ENCODE measurements at places on chromosomes 3 and 15.

DNA sequence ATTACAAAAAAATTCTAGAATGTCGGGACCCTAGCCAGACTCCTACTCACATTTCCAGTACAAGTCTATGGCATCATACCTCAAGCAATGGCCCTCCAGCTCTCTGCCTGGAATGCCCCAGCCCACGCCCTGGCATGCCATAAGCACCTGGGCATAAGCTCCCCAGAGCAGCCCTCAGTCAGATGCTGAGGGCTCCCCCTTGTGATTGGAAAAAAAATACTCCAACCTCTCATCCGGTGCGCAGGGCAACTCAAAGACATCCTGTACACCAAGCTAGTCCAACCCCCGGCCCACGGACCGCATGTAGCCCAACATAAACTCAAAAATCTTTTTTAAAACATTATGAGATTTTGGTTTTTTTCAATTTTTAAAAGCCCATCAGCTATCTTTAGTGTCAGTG, 115.4 kb downstream of the NEK10 start:
- DNase-seq = no peak

DNA sequence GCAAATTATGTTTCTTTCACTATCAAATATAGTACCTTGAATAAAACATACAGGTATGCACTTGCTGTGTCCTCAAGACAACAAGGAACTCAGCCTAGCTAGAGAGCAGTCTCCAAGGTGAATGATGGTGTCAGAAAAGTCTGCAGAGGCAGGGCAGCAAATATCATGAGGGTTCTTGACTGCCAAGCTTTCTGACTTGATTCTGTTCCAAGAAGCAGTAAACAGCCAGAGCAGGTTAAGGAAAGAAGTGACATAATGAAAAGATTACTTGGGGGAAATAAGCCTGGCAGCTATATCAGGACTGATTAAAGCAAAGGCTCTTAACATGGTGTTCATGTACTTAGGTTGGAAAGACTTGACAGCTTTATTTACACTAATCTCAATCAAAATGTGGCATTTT, 192.2 kb upstream of the GADL1 start:
- DNase-seq = no peak

GRCh38 chr3:31253782-31254181, 278.9 kb upstream of the STT3B start:
- no peak for DNase-seq

DNA sequence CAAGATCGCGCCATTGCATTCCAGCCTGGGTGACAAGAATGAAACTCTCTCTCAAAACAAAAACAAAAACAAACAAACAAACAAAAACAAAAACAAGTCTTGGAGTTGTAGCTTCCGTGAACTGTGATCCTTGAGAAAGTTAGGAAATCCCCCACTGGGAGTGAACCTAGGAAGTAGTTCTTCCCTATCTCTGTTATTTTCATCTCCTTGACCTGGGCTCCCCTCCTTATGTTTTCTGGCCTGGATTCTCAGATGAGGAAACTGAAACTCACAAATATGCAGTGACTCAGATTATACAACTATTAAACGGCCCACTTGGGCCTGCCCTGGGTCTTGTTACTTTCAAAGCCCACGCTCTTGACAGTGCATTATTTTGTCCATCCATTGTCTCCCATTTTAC, 29.7 kb downstream of the SAXO2 start:
- DNase-seq = no peak

DNA sequence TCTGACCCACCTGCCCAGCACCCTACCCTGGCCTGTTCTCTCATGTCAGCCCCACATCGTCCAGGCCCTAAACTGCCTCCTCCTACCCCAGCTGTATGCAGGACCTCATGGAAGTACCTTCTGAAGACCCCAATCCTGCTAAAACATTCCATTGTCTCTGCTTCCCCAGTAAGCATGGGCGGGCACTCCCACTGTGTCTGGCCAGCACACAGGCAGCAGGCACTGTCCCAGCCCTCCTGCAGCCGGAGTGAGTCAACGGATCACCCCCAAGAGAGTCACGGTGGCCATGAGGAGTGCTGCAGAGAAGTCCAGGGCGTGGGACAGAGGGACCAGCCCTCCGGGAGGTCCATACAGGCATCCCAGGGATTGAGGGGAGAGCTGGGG, 36.4 kb upstream of the SLCO2A1 start:
- DNase-seq = no peak

- DNase-seq = no peak
Measured at GRCh38 chr3:18847583-18848197, 300.6 kb upstream of the KCNH8 start.

GRCh38 chr15:93583968-93584367, 495.0 kb upstream of the RGMA start:
- DNase-seq = no peak

GRCh38 chr3:114841515-114841914, 305.6 kb downstream of the ZBTB20 start:
- DNase-seq = no peak

- DNase-seq = no peak
Measured at GRCh38 chr15:49441816-49442215, 18.8 kb downstream of the FGF7 start.

DNA sequence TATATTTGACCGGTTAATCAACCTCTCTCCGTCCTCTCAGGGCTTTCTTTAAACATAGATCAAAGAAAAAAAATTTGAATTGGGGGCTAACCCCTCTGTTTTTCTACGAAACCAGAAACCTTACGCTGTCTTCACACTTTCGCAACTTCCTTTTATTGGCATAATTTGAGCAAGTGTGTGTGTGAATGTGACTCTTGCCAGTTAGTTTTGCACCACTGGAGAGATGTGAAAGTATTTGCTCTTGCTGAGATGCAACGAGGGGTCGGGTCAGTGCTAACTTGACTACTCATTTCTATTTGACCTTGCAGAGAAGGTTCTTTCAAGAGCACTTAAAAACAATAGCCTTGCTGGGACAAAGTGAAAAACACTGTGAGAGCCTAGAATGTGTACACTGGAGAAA, 81.2 kb downstream of the FAM43A start:
- DNase-seq = no peak

DNA sequence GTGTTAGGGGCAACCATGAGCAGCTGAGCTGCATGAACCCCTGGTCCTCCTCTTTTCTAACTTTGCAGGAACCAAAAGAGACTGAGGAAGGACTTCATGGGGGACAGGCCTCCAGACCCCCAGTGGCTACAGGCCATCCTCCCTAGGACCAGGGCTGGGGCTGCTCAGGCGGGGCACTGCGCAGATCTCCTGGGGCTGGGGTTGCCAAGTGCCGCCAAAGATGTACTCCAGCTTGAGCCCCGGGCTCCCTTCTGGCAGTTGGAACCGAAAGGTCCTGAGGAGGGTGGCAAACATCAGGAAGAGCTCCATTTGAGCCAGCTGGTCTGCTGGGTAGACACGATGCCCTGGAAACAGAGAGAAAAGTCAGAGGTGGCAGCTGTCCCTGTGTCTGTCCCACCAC, 11.1 kb upstream of the PARL start:
- DNase-seq = no peak

DNA sequence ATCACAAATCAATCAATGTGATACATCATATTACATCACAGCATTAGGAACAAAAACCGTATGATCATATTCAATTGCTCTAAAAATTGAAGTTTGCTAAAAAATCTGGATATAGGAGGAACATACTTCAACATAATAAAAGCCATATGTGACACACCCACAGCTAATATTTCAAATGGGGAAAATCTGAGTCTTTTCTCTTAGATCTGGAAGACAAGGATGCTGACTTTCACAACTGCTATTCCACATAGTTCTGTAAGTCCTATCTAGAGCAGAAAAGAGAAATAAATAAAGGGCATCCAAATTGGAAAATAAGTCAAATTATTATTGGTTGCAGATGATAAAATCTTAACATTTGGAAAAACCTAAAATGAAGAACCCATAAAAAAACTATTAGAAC, 256.8 kb upstream of the SGO1 start:
- DNase-seq = no peak

GRCh38 chr3:72340476-72341379, 507.5 kb downstream of the SHQ1 start:
- DNase-seq = no peak

DNA sequence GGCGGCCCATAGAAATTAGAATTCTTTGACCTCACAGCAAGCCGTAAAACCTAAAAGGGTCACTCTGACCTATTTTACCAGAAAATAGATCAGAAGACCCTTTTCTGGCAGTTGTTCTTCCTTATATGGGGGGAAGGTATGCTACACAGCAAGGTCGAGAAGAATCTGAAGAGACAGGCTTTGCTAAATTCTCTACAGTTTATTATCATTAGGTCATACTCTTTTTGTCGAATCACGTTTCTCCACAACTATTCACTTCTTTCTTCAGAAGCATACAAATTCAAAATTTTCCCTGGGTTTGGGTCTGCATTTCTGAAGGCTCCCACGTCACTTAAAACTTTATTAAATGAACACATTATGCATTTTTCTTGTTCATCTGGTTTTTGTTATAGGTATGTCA, 229.5 kb upstream of the GRM7 start:
- DNase-seq = no peak

DNA sequence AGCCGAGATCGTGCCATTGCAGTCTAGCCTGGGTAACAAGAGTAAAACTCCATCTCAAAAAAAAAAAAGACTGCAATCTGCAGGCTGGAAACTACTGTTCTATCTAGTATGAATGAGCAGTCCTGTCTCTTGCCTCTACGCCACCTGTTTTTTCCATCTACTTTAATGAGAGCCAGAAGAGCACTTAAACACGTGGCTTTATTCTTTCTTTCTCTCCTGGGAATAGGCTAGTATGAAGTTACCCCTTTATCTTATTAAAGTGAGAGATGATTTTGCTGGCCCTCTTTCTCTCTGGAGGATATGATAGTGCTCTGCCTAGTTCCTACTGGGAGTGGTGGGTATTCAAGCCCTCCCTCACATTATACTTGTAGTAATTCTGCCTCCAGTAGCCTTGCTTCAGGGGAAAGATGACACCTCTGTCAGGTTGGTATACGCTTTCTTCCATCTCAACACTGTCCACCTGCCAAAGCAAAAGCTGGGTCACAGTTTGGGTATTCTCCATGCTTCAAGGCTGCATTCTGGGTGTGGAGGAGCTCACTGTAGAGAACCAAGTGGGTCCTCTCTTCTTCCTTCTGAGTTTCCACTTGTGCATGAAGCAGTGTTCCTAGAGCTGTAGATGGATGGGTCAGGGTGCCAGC, 17.8 kb downstream of the MAPKBP1 start:
- DNase-seq = no peak

- DNase-seq = no peak
Measured at GRCh38 chr3:8959668-8960067, 3.6 kb downstream of the RAD18 start.

DNA sequence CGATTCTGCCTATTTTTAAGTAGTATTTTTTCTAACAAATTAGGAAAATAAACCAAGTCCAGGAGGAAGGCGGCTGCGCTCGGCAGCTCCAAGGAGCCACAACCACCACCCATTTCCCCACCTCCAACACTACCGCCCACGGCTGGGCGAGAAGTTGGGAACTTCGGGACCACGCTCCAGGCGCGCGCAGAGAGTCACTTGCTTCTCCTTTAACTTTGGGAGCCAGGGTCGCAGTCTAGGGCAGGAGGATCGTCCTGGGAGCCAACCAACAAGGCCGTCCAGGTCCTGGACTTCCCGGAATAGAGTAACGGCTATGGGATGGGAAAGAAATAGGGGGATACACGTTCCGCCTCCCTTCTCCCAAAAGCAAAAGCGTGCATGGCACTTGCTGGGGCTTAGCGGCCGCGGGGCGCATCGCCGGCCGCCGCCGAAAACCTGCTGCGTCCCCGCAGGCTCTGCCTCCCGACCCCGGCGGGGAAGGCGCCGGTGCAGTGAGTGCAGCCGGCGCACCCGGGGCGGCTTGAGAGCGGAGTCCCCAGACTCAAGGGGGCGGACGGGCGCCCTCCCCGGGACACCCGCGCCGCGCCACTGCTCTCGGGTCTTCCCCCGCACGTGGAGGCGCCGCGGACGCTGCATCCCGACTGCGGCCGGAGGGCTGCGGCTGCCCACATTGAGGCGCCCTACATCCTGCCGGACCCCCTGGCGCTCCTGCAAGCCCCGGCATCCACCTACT, 699 bp downstream of the MEGF11 start:
- DNase-seq = no peak

GRCh38 chr3:176799675-176800074, 397.6 kb downstream of the TBL1XR1 start:
- no peak for DNase-seq

Data from AG04449 (cell line).